ENCODE measurements at places on chromosomes 5 and 9. TPM values are rescaled to one million over a fixed set of nuclear protein-coding genes. Genes with fewer than 3 reads are reported as not detected.

The IFNA21 gene
- not detected for total RNA-seq

The TRPM3 gene
- total RNA-seq = 3.3 TPM

The ADRB2 gene
- 11.2 TPM for total RNA-seq

The ALDH1A1 gene
- 43.9 TPM for total RNA-seq

The CCDC180 gene
- total RNA-seq = 4.8 TPM

Measured in ascending aorta (tissue), 2 donors.